CD8-positive, alpha-beta memory T cell (primary cell): ENCODE measurements at places on chromosomes 2 and 18. TPM values are rescaled to one million over a fixed set of nuclear protein-coding genes. Genes with fewer than 3 reads are reported as not detected.

DNA sequence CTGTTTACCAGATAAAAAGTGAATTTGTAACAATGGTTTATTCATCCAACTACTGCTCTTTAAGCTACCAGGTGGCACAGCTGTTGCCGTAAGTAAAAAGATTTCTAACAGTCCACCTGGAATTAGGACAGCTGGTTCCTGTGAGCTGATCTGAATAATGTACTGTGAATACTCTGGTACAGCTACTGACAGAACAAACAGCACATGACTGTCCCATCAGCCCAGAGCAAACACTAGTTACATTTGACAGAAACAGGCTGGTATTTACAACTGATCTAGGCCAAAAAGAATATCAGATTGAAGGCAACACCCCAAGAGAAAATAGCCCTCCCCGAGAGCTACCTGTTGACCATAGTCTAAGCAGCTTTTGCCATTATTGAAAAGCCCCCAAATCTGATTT lies 840.4 kb downstream of the CPS1 start:
- DNase-seq, result no peak

GRCh38 chr2:197274349-197274748 lies 36.2 kb downstream of the ANKRD44 start:
- no peak for DNase-seq

GRCh38 chr2:206716623-206717022 lies 1.6 kb downstream of the DYTN start:
- no peak for DNase-seq

RBM45 gene
- total RNA-seq, result 12.7 TPM

SPATA3 gene
- not detected for total RNA-seq
